Left lung (tissue), 14 donors: ENCODE measurements at places on chromosomes 3 and 15. TPM values are rescaled to one million over a fixed set of nuclear protein-coding genes. Genes with fewer than 3 reads are reported as not detected.

GRCh38 chr3:150887031-150887430 lies 18.2 kb downstream of the MINDY4B start:
- DNase-seq: no peak

DNA sequence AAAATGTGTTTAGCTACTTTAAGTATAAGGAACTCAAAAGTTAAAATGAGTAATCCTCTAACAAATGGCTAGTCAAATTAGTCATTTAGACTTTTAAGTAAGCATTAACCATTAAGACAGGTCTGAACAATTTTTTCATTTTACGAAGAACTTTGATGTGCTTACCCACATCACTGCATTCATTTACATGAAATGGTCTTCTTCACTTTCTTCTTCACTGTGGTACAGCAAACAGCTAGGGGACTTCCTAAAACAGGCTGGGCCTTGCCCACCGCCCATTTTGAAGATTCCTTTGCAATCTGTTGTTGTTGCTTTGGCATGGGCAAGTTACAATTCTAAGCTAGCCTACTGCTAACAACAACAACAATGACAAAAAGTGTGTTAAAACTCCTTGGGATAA lies 67.4 kb downstream of the CBLB start:
- DNase-seq: no peak

DNA sequence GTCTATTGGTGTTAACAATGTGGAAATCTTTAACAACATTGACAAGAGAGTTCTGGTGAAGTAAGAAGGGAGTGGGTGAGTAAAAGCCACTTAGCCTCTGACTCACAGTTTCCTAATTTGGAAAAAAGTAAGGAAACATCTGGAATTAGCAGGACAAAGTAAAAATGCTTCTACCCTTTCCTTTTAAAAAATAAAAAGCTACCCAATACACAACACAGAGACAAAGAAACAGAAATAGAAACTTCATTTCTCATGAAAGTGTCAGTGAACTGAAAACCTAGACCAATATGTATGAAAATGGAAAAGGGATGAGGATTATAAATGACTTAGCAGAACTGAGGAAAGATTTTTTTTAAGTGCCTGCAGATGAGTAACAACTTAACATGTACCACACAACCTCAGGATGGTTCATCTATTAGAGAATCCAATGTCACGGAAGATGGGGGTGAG lies 65.4 kb downstream of the SSR3 start:
- no peak for DNase-seq

The ROBO2 gene
- 4.9 TPM for total RNA-seq
